Glutamatergic neuron (in vitro differentiated cells): ENCODE measurements at places on chromosomes 12 and 14.

GRCh38 chr14:104436047-104436591 lies 143.4 kb upstream of the C14orf180 start:
- DNase-seq, result no peak

GRCh38 chr14:38198425-38198824 lies 9.3 kb upstream of the SSTR1 start:
- no peak for DNase-seq

DNA sequence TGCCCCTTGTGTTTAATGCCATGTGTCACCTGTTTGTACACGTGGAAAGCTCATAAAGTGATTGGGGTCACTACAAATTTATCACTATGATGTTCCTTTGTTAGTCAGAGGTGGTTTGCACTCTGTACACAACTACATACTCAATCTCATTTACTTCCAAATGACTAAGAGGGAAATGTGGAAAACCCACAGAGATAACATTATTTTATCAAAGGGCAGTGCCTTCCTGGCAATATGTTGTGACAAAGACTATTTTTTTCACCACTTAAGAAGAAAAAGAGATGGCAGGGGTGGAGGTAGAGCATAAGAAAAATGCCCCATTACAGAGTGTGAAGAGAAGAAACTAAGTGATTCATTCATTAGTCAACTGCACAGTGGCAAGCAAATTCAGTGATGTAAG lies 1064.1 kb upstream of the FLRT2 start:
- no peak for DNase-seq

DNA sequence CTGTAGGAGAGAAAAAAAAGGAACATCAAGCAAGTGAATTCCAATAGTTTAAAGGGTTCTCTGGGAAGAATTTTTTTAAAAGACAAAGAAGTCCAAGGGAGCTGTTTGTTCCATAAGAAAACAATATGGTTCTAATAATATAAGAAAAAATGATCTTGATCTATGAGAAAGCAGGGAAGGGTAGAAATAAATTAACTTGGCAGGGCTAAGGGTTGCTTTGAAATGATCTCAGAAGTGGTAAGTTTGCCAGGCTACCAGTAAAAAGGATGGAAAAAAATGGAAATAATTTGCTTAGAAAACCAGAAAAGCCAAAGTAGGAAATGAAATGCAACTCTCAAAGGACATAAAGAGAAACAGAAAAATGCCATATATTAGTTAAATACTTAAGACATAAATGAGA lies 41.7 kb upstream of the EMP1 start:
- DNase-seq, result no peak

- no peak for DNase-seq
Measured at GRCh38 chr14:96497087-96497486, 5.1 kb upstream of the PAPOLA start.

- DNase-seq, result no peak
Measured at GRCh38 chr14:58923751-58924405, 264.6 kb upstream of the DAAM1 start.

- no peak for DNase-seq
Measured at GRCh38 chr12:32586390-32586789, 92.7 kb upstream of the DNM1L start.

GRCh38 chr14:101564819-101565698 lies 3.8 kb downstream of the DIO3 start:
- peak; percentile 49 for DNase-seq

DNA sequence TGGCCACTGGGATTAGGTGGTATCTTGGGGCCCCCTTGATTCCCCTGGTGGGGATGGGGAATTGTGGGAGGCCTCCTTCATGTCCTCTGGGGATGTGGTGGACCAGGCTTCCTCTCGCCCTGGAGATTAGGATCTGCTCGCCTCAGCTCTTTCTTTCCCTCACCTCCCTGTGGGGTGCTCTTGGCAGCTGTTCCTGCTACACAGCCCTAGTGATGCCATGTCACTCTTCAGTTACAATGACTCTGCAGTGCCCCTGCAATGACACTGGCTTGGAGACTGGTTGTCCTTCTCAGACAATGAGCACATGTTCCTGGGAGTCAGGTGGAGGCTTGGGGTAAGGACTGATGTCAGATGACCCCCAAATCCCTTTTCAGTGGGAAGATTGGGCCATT lies 83.9 kb downstream of the ADCK1 start:
- DNase-seq, result no peak

- DNase-seq, result no peak
Measured at GRCh38 chr12:117090816-117091711, 8.2 kb downstream of the TESC start.
